ENCODE measurements at places on chromosomes 13 and 19. TPM values are rescaled to one million over a fixed set of nuclear protein-coding genes. Genes with fewer than 3 reads are reported as not detected.

The ETV2 gene
- total RNA-seq, result not detected

The JAK3 gene
- 12.7 TPM for total RNA-seq

The CABP5 gene
- total RNA-seq, result not detected

DNA sequence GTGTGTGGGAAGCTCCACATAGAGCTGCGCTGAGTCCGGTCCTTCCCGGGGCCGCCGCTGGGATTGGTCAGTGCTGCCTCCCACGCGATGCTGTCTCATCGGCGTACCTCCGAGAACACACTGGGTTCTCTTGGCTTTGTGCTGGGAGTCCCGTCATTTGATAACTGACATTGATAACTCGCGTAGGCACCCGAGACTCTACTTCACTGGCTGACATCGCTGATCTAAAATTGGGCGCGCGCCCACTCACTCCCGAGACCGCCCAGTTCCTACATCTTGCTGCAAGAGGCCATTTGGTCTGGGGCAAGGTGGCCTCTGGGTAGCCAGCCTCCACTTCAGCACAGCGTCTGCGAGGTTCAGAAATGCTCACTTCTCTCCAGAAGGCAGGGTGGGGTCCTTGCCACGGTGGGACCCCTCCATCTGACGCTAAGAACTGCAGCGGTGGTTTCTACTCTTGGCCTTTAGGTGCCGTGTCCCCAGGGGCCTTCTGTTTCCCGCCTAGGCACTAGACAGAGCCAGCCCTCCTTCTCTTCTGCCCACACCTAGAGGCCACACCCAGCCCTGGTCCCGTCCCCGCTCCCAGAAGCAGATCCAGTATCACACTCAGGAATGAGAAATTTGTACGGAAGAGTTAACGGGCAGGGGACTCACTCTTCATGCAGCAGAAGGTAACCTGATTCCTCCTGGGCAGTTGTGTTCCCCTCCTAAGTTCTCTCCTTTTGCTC is 40.7 kb upstream of the ATP11A start:
- H3K27me3 ChIP-seq, result no peaks in the 10 kb centered on the region
- no peaks in the 10 kb centered on the region for H3K4me1 ChIP-seq
- H3K36me3 ChIP-seq, result no peaks in the 10 kb centered on the region
- no peak for DNase-seq
- no peak overlapping the region for H3K4me3 ChIP-seq
